ENCODE measurements at places on chromosomes 6 and 20. TPM values are rescaled to one million over a fixed set of nuclear protein-coding genes. Genes with fewer than 3 reads are reported as not detected.

HSPA12B gene
- total RNA-seq: 9.6 TPM

COL21A1 gene
- 103 TPM for total RNA-seq

GRCh38 chr6:150126641-150127291, 16.1 kb upstream of the PPP1R14C start:
- DNase-seq: no peak

BTN3A1 gene
- total RNA-seq: 7.9 TPM

HLA-DOB gene
- 0.45 TPM for total RNA-seq

Measured in heart right ventricle (tissue), 16 donors.